ENCODE measurements at places on chromosomes 2 and 18. TPM values are rescaled to one million over a fixed set of nuclear protein-coding genes. Genes with fewer than 3 reads are reported as not detected.

SERPINB12 gene
- not detected for polyA plus RNA-seq

ATP8B1 gene
- polyA plus RNA-seq: 0.04 TPM

C2orf78 gene
- not detected for polyA plus RNA-seq

MROH2A gene
- not detected for polyA plus RNA-seq

NT5C1B gene
- polyA plus RNA-seq: 0.39 TPM

TEKT4 gene
- polyA plus RNA-seq: not detected

LIMS3 gene
- polyA plus RNA-seq: 0.27 TPM

KIAA2012 gene
- not detected for polyA plus RNA-seq

RGPD3 gene
- polyA plus RNA-seq: not detected

OTOS gene
- polyA plus RNA-seq: not detected

UGT1A5 gene
- polyA plus RNA-seq: not detected

ELMOD3 gene
- polyA plus RNA-seq: 23.1 TPM

GCKR gene
- not detected for polyA plus RNA-seq

XDH gene
- not detected for polyA plus RNA-seq

SELENOI gene
- polyA plus RNA-seq: 3.6 TPM
